HTR-8/SVneo (cell line): ENCODE measurements at places on chromosomes 13 and 19.

- no peak for DNase-seq
These were observed 105.4 kb downstream of the WDFY2 start for GRCh38 chr13:51689663-51689996.

DNA sequence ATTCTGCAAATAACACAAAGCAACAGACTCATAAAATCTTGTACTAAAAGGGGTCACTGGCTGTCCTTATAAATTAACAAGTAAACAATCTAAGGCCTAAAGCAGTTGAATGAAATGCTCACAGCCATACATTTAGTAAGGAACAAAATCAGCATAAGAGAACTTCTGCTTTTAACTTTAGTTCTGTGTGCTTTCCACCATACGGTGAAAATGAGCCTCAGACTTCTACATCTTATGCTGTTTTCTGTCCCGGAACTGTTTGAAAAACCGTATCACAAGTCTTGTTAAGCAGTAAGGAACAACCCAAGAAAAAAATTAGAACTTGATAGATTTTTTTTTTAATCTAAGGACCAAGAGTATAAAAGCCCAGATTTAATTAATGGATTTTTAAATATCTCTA is 549.1 kb upstream of the MIR17HG start:
- no peak for DNase-seq

DNA sequence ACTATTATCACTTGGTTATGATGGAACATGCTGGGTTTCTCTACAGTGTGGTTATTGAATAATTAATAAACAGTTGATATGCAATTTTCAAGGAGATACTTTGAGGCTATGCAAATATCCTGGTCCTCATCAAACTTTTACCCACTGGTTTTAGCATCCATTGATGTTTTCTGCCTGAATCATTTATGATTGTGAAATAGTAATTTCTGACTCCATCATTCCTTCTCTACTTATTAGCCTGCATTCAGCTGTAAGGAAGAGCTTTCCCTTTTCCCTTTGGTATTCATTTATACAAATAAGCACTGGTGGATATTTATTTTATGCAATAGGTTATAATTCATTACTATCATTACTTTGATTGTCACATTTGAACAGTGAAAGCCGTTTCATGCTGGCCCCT is 13.9 kb upstream of the DNAJC15 start:
- no peak for DNase-seq

DNA sequence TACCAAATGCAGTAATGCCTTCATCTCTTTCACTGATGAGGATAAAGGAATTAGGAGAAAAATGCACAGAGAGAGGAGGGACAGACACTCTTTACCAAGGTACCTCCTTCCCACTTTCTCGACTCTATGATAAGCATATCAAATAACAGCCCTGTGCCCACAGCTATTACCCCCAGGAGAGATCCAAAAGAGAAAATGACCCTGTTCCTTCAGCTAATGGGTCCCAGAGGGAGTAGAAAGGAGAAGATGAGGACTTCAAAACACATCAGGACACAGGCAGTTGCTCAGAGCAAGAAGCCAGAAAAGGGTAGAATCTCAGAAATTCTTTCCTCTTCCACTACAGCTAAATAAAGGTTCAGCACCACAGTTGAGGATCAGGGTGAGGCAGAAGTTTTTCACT is 80.6 kb downstream of the ABCC4 start:
- no peak for DNase-seq

GRCh38 chr19:2495651-2496316 is 19.9 kb downstream of the GADD45B start:
- no peak for DNase-seq

DNA sequence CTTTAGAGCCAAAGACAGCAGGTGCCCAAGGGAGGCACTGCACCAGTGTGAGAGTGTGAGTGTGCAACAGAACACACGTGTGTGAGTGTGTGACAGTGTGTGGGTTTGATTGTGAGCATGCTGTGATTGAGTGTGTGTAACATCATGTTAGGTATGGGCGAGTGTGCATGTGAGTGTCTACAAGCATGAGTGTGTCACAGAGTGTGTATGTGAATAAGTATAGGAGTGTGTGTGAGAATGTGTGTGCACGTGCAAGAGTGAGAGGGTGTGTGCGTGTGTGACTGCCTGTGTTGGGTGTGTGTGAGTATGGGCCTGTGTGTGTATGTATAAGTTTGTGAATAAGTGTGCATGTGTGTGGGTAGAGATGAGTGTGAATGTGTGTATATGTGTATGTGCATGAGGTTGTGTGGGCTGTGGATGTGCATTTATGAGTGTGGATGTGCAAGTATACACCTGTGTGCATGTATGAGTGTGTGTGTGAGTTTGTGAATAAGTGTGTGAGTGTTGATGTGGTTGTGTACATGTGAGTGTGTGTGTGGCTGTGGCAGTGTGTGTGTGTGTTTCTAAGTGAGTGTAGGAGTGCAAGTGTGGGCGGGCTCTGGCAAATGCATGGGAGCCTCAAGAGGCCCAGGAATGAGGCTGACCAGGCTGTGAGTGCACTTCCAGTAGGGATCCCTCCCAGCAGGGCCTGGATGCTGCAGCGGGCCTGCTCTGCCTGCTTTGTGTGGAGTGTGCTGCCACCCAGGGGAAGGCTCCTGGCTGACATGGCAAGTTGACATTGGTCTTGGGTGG is 198.4 kb downstream of the COL4A1 start:
- peak; percentile 79 for DNase-seq

- no peak for DNase-seq
These were observed 29.3 kb downstream of the WDFY2 start for GRCh38 chr13:51613535-51613934.

- no peak for DNase-seq
These were observed at the start of gene DGKH for GRCh38 chr13:42048342-42048683. TSS of gene DGKH (plus strand) at chr13:42048648. CDS start at chr13:42048774, 126 bp downstream.

DNA sequence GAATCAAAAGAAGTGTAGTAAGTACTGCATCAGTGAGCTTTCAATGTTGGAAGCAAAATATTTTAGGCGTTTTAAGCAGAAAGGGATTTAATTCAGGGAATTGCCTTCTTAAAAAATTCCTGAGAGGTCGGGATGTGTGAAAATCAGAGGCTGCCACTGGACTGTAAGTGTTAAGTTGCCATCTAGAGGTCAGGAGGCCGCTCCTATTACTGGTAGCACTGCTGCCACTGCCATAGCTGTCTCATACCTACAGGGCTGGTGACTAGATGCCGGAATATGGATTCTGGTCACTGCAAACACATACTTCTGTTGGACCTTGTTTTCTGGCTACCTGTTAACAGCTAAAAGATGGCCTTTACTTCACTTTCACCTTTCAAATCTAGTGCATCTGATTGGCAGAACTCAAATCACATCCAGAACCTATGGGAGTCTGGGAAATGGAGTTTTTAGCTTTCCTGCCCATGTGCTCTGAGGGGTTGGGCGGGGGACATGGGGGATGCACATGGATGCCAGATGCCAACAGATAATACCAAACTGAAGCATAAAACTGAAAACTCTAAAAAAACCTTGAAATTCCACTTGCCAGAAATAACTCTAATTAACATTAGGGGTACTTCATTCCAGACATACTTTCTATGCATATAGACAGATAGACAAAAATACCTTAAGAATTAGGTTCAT is 29.8 kb downstream of the DGKH start:
- no peak for DNase-seq

DNA sequence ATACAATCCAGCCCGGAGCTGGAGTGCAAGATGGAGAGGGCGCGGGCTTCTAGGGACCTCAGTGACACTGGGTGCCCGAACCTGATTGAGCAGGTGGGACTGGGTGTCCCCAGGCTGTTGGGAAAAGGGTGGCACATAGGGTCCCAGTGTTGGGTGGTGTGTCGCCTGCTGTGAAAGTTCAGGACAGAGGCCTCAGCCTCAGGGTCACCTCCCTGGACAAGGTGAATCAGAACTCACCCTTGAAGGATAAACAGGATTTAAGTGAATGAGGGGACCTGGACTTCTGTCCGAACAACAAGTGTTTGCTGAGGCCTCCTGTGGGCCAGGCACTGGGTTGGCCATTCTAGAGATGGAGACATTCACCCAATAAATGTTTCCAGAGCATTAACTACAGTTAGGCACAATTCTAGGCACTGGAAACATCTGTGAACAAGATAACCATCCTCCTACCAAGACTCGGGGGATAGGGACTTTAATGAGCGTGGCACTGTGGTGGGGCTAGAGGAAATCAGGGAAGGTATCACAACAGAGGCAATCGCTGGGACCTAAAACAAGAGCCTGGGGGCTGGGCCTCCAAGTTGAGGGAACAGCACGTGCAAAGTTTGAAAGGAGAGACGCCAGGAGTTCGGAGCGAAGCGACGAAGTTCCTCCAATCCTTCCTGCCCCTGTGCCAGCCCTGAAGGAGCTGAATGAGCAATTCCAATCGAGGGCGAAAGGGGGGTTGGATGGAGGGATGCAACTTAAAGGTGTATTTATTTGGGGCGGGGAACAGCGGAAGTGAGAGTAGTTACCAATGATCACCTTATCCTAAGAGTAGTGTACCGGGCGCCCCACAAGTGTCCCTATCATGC is 921 bp upstream of the POLD1 start:
- no peak for DNase-seq

GRCh38 chr19:831407-832369 is 4.1 kb downstream of the AZU1 start:
- DNase-seq: no peak
